ENCODE measurements at places on chromosomes 7 and 10.
A peak's percentile ranks its signal among the peaks of the same experiment; 100 is the strongest.

GRCh38 chr7:381211-382042 lies 91.5 kb downstream of the FOXL3 start:
- no peak for DNase-seq

DNA sequence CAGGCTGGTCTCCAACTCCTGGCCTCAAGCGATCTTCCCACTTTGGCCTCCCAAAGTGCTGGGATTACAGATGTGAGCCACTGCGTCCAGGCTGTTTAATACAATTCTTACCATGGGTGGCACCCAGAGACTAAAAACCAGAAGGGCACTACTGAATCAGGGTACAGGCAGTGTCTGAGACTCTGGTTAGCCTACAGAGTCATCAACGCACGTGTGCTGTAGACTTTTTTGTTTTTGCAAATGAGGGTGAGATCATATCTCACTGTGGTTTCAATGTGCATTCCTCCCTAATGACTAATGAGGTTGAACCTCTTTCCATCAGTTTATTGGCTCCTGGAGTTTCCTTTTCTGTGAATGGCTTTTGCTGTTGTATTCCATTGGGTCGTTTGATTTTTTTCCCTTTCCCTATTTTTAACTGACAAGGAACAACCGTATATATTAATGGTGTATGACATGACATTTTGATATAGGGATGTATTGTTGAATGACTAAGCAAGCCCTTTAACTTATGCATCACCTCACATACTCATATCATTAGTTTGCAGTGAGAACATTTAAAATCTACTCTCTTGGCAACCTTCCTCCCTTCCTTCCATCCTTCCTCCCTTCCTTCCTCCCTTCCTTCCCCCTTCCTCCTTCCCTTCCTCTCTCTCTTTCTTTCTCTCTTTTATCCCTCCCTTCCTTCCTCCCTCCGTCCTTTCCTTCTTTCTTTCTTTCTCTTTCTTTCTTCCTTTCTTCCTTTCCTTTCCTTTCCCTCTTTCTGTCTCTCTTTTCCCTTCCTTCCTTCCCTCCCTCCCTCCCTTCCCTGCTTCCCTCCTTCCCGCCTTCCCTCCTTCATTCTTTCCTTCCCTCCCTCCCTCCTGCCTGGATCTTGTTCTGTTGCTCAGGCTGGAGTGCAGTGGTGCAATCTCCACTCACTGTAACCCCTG lies 9.3 kb upstream of the TMEM270 start:
- peak; percentile 97 for DNase-seq

DNA sequence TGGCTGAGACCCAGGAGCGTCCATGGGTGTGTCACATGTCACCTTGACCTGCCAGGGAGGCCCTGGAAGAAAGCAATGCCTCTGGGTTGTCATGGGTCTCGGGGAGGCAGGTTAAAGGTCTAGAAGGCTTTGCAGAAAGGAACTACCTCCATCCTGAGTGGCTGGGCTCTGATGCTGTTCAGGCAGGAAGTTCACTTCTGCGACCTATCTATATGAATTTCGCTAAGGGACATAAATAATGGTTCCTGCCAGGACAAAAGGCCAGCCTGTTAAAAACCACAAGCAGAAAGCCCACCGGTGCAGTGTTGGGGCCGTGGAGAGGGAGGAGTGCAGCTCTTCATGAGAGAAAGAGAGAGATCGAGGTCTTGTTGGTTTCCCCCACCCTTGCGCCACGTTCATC lies 182.9 kb downstream of the PTPN20 start:
- no peak for DNase-seq

GRCh38 chr10:80172896-80173295 lies 32.4 kb downstream of the ANXA11 start:
- no peak for DNase-seq

GRCh38 chr10:88122576-88122975 lies 259.2 kb downstream of the PTEN start:
- DNase-seq: no peak
